ENCODE measurements at places on chromosomes 11 and 22.

GRCh38 chr11:129423426-129423825 is 47.8 kb downstream of the BARX2 start:
- no peak for DNase-seq

DNA sequence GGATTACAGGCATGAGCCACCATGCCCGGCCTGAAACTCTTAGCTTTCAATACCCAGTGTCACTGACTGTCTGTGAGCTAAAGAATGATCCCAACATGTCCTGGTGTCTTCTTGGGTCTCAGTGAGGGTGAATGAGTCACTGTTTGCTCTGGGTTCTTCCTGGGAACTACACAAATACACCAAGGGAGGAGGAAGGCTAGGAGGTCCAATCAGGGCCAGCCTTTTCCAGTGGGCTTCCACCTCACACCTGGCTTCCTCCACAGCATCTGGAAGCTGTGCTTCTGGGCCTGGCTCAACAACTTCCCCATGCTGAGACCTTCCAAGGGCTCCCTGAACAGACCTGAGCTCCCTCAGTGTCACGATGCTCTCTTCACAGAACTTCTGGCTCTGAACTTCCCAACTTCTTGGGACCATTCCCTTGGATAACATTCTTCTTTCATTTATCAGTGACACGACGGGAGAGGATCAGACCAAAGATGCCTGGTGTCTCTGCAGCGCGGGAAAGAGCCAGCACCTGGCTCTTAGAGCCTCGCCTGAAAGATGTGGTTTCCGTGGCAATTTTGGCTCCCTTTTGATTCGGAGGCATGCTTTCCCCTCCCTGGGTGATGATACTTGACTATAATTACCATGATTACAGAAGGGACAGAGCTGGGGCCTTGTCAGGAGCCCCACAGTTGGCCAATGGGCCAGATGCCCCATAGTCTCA is 22.3 kb upstream of the CHRM4 start:
- peak; percentile 68 for DNase-seq

DNA sequence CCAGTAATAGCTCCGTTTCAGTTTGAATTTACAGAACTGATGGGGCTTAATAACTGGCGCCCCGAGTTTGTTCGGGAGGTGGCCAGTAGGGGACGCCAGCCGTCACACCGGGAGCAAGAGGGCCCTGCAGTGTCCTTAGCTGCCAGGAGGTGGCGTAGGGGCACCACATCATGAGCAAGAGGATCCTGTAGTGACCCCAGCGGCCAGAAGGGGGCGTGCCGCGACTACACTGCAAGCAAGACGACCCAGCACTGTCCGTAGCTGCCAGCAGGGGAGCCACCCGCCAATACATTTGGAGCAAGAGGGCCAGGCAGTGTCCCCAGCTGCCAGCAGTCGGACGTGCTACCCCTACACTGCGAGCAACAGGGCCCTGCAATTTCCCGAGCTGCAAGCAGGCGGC is 663.7 kb upstream of the B3GAT1 start:
- no peak for DNase-seq

- DNase-seq, result peak; percentile 5
Measured at GRCh38 chr22:38724926-38725571, 19.3 kb downstream of the GTPBP1 start.

DNA sequence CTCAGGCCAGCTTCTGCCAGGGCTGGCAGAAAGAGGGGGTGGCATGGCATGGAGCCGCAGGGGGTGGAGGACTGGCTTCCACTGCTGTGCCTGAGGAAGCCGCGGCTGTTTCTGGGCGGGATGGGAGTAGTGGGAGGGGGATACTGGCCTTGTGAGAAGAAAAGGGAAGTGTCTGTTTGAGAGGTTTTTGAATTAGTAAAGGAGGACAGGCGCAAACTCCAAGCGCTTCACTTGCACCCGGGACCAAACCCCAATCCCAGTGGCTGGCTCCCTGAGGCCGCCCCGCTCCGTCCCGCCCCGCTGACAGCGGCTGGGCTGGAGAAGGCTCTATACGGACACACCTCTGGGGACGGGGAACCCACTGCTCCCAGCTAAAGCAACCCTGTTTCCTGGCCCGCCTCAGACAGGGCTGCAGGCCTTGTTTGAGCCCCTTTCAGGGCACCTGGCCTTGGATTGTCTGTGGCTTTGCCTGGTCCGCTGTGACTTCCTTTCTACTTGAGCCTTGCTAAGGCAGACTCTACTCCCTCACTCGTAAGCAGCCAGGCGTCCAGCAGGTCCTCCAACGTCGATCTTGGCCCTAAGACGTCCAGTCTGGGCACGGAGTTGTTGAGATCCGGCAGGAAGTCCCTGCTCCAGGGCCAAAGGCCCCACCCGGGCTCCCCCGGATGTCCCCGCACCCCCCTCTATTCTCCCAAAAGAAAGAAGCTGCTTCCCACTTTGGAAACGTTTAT is 2.2 kb downstream of the APOA1 start:
- peak; percentile 54 for DNase-seq

- no peak for DNase-seq
Measured at GRCh38 chr11:9377036-9377435, 7.4 kb upstream of the IPO7 start.

DNA sequence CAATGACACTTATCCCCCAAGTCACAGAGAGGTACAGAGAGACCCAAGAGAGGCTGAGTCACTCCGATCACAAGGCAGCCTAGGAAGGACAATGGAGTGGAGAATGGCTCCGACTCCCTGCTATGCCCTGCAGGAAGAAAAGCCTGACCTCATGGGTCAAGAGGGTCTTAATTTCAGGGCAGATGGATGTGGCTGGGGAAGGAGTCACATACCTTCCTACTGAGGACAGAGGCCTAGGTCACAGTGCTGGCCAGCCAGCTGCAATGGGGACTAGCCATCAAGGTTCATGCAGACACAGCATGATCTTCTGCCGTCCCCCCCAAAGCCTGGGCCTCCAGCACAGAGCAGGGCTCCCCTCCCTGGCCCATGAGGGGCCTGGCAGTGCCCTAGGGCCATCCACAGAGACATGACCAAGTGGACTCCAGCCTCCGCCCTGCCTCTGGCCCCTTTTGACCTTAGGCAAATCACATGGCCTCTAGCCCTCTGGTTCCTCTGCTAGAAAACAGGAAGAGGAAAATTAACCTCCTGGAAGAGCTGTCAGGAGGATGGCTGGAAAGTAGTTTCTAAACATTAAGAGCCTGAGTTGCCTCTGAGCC is 1.8 kb downstream of the ARRB1 start:
- DNase-seq, result peak; percentile 35

DNA sequence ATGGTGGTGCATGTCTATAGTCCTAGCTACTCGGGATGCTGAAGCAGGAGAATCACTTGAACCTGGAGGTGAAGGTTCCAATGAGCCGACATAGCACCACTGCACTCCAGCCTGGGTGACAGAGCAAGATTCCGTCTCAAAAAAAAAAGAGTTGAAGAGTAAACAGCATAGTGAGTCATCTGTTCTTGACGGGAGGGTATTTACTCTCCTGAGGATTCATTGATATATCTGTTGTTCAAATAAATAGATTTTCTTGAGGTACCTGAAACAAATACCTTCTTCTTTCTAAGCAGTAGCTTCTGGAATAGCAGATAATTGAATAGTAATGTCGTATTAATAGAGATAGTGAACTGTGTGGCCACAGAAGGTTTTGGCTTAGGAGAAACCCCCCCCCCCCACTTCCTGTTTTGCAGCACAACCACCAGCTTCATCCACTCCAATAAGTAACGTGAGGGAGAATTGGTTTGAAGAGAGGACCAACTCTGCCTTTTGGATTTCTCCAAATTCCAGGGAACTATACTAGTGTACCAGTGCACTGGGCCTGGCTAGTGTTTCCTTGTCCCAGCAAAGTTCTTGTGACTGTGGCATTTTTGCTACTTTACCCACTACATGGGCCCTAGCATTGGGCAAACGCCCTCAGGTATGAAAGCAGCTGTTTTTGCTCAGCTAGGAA is 90.0 kb downstream of the PRMT3 start:
- no peak for DNase-seq

DNA sequence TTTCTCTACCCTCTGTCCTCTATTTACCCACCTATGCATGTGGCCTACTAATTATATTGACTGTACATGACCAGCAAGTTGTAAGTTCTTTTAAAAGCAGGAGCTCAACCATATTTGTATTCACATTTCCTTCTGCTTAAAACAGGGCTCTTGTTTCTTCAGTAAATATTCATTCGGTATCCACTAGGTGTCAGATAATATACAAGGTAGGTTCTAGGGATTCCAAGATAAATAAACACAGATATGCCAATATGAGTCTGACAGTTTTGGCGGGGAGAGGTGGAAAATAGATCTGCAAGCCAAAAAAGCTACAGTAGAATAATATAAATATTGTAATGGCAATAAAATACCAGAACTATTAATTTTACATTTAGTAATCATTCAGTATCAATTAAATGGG is 15.3 kb upstream of the RAB30 start:
- peak; percentile 79 for DNase-seq

- no peak for DNase-seq
Measured at GRCh38 chr11:108985236-108985944, 320.5 kb downstream of the DDX10 start.

DNA sequence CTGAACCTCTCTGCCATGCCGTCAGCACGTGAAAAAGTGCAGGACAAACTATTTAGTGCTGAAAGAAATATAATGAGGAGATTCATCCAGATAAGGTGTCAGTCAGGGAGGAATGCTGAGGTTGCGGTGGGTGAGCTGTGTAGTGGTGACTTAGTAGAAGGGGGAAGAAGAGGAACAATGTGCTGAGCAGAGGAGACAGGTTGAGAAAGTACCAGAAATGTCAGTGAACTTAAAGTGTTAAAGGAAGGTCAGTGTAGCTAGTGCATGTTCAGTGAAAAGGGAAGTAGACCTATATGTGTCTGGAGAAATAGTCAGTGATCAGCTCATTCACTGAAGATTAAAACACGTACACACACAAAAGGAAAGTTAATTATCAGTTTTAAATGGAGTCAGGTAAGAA is 237.6 kb upstream of the CCDC179 start:
- DNase-seq, result no peak

GRCh38 chr22:40200795-40201530 is 23.2 kb downstream of the TNRC6B start:
- no peak for DNase-seq

- DNase-seq, result no peak
Measured at GRCh38 chr11:93814966-93815633, 31.0 kb downstream of the MED17 start.

GRCh38 chr11:119347940-119348605 is 1.6 kb upstream of the MFRP start:
- no peak for DNase-seq

GRCh38 chr11:75306529-75306928 is 44.9 kb downstream of the ARRB1 start:
- DNase-seq, result no peak

- no peak for DNase-seq
Measured at GRCh38 chr11:50174189-50174588, 141.5 kb downstream of the OR4C45 start.

- DNase-seq, result no peak
Measured at GRCh38 chr11:128874427-128874826, 7.3 kb upstream of the KCNJ1 start.

- no peak for DNase-seq
Measured at GRCh38 chr11:86157797-86158378, 86.7 kb upstream of the EED start.

- no peak for DNase-seq
Measured at GRCh38 chr11:55773138-55773537, at the start of gene OR5D13. OR5D13 (plus strand) TSS chr11:55773438; CDS start chr11:55773438, 0 bp downstream.

DNA sequence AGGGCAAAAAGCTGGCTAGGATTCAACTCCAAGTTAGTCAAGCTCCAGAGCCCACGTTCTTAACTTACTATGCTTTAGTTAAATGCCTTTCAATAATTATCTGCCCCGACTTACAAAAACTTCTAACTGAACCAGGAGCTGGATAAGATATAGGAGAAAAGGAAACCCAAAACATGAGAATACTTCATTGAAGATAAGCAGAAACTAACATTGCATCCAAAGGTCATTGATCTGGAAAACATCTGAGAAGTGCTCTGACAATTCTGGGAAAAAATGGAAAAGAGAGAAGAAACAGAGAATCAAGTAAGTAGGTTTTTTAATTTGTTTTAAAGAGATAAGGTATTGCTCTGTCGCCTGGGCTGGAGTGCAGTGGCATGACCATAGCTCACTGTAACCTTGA is 27.2 kb downstream of the ACAT1 start:
- DNase-seq, result no peak
